Adrenal gland (tissue), 19 donors: ENCODE measurements at places on chromosomes 5 and 9.

GRCh38 chr5:126855266-126855665 is 78.3 kb downstream of the LMNB1 start:
- no peak for DNase-seq

- no peak for DNase-seq
Measured at GRCh38 chr5:159833088-159833487, 83.2 kb upstream of the ADRA1B start.

DNA sequence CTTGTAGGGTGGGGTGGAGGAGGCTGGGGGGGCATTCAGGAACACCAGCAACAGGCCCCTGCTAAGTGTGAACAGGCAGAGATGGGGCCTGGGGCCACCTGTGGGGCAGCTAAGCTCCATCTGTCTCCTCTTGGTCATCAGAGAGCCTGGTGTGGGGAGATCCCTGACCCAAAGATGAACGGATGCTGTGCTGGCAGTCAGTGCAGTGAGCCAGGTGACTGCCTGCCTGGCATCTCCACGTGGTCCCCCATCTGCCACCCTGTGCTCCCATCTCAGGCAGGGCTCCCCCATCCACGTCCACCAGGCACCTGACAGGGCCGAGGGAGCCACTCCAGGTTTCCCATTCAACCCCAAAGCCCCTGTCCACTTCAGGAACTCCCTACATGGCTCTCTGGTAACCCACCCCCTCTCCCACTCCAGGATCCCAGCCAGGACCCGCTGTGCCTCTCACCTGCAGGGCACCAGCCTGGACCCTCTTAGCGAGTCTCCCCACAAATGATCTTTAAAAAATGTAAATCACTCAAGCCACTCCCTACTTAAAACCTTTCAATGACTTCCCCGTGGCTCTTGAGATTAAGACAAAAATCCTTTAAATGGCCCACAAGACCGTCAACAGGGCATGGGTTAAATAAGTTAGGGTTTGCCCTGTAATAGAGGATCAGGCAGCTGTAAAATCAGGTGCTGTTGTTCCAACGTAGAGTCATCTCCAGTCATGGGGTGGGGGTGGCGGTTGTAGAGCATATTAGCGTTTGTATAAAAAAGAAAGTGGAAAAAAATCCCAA is 60.8 kb downstream of the LMX1B start:
- DNase-seq: no peak

DNA sequence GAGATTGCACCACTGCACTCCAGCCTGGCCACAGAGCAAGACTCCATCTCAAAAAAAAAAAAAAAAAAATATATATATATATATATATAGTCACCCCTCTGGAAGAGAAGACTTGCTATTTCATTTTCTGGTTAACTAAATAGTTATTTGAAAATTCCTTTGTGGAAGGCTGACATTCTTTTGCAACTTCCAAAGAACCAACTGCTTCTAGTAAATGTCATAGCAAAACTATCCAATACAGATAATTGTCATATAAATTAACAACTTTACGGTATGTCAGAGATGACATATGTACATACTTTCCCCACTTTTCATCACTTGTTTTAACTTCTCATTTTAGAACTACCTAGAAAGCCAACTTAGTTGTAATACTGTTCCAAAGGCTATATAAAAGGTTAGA is 50.9 kb downstream of the PRUNE2 start:
- DNase-seq: no peak

DNA sequence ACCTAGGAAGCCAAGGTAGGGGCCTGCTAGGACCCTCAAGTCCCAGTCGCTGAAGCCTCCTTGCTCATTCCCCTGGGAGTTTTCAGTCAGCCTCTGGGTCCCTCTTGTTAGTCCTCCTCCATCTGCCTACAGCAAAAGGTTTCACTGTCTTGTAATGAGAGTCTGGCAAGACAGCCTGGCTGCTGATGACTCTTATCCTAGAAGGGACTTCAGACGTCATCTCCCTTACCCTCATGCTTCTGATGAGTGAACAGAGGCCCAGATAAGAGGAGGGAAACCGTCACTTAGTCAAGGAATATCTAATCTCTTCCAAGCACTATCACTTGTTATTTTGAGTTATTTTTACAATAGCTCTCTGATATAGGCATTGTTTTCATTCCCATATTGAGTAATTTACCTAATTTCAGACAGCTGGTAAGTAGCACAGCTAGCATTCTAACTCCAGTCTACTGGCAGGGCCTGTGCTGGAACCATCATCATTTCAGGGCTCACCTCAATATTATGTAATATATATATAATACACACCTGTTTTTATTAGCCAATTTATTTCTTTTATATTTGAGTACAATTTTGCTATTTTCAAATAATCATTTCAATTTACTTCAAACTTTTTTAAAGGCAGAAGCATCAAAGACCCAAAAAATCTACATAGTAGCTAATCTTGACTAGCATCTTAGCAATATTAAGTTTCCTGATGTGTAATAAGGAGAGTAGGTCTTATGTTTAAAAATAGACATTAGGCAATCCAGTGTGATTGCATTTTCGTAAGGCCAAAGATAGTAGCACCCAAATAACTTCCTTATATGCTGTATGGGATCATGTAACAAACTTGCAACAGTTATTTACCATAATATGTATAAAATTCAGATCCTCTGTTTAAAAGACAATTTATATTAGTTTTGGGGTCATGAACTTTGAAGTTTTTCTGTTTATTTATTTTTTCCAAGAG is 7.9 kb downstream of the CMYA5 start:
- peak; percentile 32 for DNase-seq

GRCh38 chr5:87267574-87268125 is at the start of gene RASA1:
Gene RASA1 (plus strand): TSS chr5:87267883. CDS start chr5:87268452, 569 bp downstream.
- peak; percentile 94 for DNase-seq

DNA sequence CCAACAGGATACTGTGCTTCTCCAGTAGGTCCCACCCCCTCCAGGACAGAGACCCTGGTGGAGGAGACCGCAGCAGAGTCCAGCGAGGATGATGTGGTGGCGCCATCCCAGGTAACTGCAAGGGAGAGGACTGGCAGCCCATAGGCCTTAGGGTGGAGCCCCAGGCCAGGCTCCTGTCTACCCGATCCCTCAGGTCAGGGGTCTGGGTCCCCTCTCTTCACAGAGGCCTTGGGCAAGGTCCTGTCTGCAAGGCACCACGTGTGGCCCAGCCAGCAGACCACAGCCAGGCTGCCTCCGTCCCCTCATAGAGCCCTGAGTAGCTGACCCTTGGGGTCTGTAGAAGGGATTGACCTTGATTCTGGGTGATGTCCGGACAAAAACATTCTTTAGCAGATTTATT is 20.0 kb downstream of the CD74 start:
- no peak for DNase-seq

- DNase-seq: no peak
Measured at GRCh38 chr5:26763215-26763614, 275.2 kb downstream of the CDH9 start.

GRCh38 chr5:43421450-43422133 is 9.4 kb upstream of the CCL28 start:
- DNase-seq: no peak

GRCh38 chr5:180808461-180809000 is 5.9 kb upstream of the MGAT1 start:
- DNase-seq: peak; percentile 42

- peak; percentile 43 for DNase-seq
Measured at GRCh38 chr9:123928533-123929176, 1.3 kb downstream of the DENND1A start.

DNA sequence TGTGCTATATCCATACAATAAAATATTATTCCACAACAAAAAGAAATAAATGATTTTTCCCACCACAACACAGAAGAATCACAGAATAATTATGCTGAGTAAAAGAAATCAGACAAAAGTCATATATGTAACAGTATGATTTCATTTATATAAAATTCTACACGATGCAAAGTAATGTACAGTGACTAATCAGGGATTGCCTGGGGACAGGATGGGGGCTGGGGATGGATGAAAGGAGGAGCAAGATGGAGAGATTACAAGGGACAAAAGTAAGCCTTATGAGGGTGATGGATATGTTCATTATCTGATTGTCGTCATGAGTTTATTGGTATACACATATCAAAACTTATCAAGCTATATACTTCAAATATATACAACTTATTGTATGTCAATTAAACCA is 154.0 kb downstream of the FBN2 start:
- DNase-seq: no peak

GRCh38 chr5:24167806-24168205 is 477.0 kb downstream of the CDH10 start:
- no peak for DNase-seq

DNA sequence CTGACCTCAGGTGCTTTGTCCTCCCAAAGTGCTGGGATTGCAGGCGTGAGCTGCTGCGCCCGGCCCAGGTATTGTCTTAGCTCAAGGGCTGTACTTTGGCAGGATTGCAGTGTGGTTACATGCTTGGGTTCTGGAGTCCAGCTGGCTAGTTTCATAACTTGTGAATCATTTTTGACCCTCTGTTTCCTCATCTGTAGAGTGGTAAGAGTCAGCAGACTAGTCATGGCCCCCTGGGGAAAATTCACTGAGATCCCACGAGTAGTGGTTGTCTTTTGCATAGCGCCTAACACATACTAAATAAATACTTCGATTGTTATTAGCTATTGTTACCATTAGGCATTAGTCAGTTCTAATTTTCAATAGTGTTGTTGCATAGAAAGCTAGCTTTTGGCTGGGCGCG is 14.3 kb downstream of the PTPA start:
- no peak for DNase-seq

GRCh38 chr9:131279863-131280570 is 3.7 kb upstream of the FAM78A start:
- DNase-seq: no peak

GRCh38 chr9:12816656-12817101 is 41.9 kb downstream of the LURAP1L start:
- no peak for DNase-seq

GRCh38 chr9:71726723-71727122 is 41.6 kb downstream of the CEMIP2 start:
- no peak for DNase-seq

GRCh38 chr5:134958755-134959154 is 9.0 kb upstream of the CATSPER3 start:
- no peak for DNase-seq

DNA sequence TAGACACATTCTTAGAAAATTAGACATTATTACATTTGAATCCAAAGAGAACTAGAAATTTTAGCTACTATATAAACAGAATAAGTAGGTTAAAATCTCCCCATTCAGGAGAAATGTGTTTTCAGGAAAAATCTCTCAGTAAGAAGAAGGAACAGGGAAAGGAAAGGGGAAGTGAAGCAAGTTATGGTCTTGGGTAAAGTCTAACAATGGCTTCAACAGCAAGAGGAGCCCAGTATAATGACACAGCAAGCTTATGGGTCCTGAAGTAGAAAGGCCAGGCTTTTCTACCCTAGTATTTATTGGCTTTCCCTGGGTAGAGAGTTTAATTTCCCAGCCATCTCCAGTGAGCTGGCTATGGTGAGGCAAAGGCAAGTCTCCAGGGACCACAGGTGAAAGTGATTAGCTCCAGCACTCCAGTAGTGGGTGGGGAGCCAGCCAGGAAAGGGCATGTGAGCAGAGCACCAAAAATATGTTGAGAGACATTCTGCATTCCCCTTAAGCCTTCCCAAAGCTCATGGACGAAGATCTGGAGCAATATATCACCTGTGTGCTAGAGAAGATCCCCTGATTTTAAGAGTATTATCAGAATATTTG is 981.7 kb downstream of the NR2F1-AS1 start:
- no peak for DNase-seq

DNA sequence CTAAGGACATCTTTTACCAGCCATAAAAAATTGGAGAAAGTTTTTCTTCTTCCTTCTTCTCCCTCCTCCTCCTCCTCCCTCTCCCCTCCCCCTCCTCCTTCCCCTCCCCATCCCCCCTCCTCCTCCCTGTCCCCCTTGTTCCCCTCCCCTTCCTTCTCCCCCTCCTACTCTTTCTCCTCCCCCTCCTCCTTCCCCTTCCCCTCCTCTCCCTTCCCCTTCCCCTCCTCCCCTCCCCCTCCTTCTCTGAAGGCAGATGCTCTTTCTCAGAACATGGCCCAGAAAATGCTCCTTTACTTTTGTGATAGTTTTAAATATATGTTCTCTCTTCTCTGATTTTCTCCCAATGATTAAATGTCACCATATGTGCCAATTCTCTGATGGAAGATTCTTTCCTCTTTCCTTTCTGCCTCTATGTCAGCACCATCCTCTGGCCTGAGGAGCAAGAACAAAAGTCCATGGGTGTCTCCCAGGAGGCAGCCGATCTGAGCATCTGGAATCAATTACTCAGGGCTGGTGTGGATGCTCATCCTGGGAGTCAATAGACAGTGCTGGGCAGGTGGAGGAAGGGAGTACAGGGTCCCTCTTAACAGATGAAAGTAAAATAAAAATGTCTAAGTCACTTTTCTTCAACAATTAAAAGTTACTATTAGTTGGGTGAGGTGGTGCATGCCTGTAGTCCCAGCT is 63.0 kb upstream of the GNA14 start:
- no peak for DNase-seq

DNA sequence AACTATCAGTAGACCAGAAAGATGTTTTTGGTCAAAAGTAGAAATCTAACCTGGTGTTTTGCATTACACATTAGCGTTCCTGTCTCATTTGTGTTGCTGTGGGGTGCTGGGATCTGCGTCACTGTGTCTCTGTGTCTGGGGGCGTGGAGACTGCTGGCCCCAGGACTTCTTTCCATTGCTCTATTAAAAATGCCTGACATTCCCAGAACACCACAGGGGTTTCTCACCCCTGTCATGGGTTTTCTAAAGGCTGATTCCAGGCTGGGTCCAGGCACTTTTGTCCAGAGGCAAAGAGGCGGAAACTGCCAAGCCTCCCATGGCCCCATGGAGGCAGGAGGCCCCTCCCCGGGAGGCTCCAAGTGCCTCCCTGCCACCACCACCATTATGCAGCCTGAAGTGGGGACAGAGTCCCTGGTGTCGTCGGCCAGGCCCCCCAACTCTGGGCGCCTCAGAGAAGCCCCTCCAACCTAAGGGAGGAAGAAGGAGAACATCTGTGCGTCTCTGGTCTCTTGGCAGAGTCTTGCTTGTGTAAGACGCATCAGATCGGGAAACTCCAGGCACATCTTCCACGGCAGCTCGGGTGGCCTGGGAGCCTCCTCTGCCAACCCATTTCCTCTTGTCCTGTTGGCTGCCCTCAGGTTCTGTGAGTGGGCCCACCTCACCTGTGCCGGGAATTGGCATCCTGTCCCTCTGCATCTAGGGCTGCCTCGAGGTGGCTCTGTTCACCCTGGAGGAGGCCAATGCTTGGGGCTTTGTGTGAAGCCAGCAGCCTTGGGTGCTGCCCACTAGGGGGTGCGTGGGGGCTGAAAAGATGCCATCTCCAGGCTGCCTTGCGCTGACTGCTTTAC is 13.8 kb upstream of the PLEKHG4B start:
- no peak for DNase-seq

DNA sequence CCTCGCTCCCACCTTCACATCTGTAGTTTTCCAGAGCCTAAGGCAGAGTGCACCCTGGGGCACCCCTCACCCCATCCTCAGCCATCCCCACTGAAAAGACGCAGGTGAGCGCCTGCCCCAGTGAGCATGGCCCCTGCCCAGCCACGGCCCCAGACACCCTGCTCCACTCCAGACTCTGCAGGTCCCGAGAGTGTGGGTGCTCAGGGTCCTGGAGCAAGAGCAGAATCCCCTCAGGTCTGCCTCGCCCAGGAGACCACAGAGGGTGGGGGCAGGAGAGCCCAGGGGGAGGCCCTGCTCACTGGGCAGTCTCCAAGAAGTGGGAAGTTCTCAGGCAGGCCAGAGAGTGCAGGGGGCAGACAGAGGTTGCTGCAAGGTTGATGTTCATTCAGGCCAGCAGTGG is 158.6 kb upstream of the PPP1R26 start:
- no peak for DNase-seq
